ENCODE measurements at places on chromosomes 16 and 17. TPM values are rescaled to one million over a fixed set of nuclear protein-coding genes. Genes with fewer than 3 reads are reported as not detected.
A peak's percentile ranks its signal among the peaks of the same experiment; 100 is the strongest.

DNA sequence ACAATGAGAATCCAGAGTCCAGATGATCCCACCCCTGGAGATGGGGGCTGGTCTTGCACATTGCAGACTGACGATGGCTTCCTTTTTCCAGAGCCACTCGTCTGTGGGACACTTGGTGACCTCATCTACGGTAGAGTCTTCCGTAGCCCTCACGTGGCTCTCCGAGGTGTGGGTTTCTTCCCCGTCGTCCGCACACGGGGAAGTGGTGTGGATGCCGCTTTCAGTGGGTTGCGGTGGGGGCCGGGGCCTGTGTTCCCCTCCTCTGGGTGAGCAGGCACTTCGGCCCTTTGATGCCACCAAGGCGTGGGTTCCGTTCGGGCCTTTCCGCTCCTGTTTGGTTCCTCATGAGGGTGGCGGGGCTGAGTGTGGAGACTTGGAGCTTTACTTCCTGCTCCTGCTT lies 21.4 kb downstream of the BAIAP2 start:
- no peaks in the 10 kb centered on the region for H3K36me3 ChIP-seq
- H3K4me3 ChIP-seq, result no peak overlapping the region
- no peaks in the 10 kb centered on the region for H3K27me3 ChIP-seq
- no peak for DNase-seq
- peaks cover 2% of the 10 kb centered on the region for H3K4me1 ChIP-seq
- no peak overlapping the region for H3K27ac ChIP-seq

CDH8 gene
- not detected for total RNA-seq

DNA sequence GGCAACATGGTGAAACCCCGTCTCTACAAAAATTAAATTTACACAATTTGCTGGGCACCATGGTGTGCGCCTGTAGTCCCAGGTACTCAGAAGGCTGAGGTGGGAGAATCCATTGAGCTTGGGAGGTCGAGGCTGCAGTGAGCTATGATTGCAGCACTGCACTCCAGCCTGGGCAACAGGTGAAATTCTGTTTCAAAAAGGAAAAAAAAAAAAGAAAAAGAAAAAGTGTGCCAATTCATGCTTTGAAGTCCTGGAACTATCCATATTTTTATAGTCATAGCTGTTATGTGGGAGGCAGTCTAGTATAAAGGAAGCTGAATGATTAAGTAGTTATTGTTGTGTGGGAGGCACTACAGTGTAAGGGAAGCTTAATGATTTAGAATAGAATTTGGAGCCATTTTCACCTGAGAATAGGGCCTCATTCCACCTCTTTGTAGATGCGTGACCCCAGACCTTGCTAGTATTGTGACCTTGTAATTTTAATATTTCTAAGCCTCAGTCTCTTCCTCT lies 31.6 kb downstream of the IQCK start:
- H3K27ac ChIP-seq, result no peak overlapping the region
- no peaks in the 10 kb centered on the region for H3K27me3 ChIP-seq
- no peak overlapping the region for H3K4me3 ChIP-seq
- DNase-seq, result no peak
- no peaks in the 10 kb centered on the region for H3K4me1 ChIP-seq

- DNase-seq, result no peak
- H3K36me3 ChIP-seq, result peaks cover 3% of the 10 kb centered on the region
- H3K27ac ChIP-seq, result peak overlapping the region; percentile 92
- peak overlapping the region; percentile 71 for H3K4me3 ChIP-seq
- peaks cover 84% of the 10 kb centered on the region for H3K4me1 ChIP-seq
- H3K27me3 ChIP-seq, result no peaks in the 10 kb centered on the region
These were observed 34.1 kb downstream of the CDK5R1 start for GRCh38 chr17:32520737-32521404.

HCFC1R1 gene
- 26.8 TPM for total RNA-seq

PERCC1 gene
- total RNA-seq, result not detected

GRCh38 chr16:2086106-2086742 lies 38.4 kb downstream of the TSC2 start:
- no peak overlapping the region for H3K27ac ChIP-seq
- H3K27me3 ChIP-seq, result no peaks in the 10 kb centered on the region
- no peak overlapping the region for H3K4me3 ChIP-seq

PLA2G15 gene
- 5.4 TPM for total RNA-seq

CCL17 gene
- total RNA-seq, result not detected

DNA sequence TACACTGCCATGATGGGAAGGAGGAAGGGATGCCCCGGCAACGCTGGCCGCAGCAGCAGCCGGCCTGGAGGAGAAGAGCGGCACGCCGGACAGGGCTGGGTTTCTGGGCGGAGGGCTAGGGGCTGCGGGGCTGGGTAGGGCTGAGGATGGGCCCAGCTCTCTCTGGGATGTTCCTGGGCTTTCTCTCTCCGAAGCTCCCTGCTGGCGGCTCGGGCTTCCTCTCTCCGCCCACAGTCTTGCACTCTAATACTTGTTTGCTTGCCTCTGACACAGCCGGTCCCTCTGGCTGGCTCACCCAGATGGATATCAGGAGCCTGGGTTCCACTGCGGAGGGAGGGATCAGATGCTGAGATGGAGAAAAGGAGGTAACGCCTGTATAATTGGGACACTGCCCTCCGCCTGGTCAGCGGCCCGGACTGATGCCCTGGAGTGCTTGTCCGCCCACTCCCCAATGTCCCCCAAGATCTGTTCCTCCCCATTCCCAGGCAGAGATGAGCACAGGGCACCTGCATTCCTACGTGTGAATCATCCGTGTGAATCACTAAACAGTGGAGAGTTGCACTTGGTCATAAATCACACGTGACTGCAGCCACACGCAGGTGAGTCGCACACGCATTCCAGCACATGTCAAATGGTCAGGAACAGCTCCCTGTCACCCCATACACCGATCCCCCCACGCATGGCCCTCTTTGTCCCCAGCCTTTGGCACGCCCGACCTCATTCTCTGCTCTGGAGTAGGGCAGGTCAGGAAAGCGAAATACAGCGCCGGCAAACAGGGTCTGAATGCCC lies at the start of gene ALOXE3:
Gene ALOXE3 (minus strand): TSS at position 535 of the 789 bp plus-strand sequence. CDS start 524 bp downstream, at position 11.
- peaks cover 32% of the 10 kb centered on the region for H3K27me3 ChIP-seq
- H3K4me1 ChIP-seq, result peaks cover 40% of the 10 kb centered on the region
- H3K27ac ChIP-seq, result peak within 1 kb of the TSS; percentile 93
- peak within 1 kb of the TSS; percentile 84 for H3K4me3 ChIP-seq
- peaks cover 5% of the 10 kb centered on the region for H3K36me3 ChIP-seq
- DNase-seq, result peak; percentile 49

Measured in activated naive CD4-positive, alpha-beta T cell treated with anti-CD3 and anti-CD28 coated beads for 36 hours (primary cell).